Activated T-cell treated with anti-CD3 and anti-CD28 coated beads, Interleukin-2, amount 50 U/mL, for 72 hours (primary cell): ENCODE measurements at places on chromosomes 4 and X. TPM values are rescaled to one million over a fixed set of nuclear protein-coding genes. Genes with fewer than 3 reads are reported as not detected.

CXCL10 gene
- total RNA-seq = 0.62 TPM

RS1 gene
- not detected for total RNA-seq

NAT8L gene
- total RNA-seq = 0.51 TPM

CORIN gene
- total RNA-seq = 0.25 TPM

ENPEP gene
- not detected for total RNA-seq

DCAF12L1 gene
- not detected for total RNA-seq

GABRB1 gene
- total RNA-seq = not detected

IL1RAPL1 gene
- total RNA-seq = not detected

HOPX gene
- total RNA-seq = 71.1 TPM

DCK gene
- total RNA-seq = 45.4 TPM

ODAPH gene
- not detected for total RNA-seq

SOWAHD gene
- 0.50 TPM for total RNA-seq

USP26 gene
- total RNA-seq = not detected

XIAP gene
- total RNA-seq = 41.4 TPM
